NCI-H1436 treated with DMSO at 0.1 percent for 48 hours (cell line): ENCODE measurements at places on chromosomes 5 and 9.

GRCh38 chr9:131656356-131657036, 83.4 kb downstream of the RAPGEF1 start:
- DNase-seq = no peak

GRCh38 chr5:111854186-111854585, 97.2 kb upstream of the NREP start:
- no peak for DNase-seq

DNA sequence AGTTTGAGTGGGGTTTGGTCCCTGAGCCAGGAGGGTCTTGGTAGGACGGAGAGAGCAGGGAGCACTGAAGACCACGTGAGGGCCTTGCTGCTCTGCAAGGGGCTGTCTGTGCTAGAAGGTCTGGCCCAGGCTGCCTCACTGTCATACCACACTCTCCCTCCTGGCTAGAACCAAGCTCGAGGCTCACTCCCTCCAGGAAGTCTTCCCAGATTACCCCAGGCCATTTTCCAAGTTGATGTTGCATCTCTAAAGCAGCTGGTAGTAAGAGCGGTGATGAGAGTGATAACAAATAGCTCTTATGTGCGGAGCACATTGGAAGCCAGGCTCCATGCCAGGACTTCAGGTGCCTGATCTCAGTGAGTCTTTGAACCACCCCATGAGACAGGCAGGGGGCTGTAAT, 6.6 kb downstream of the MYMK start:
- DNase-seq = no peak

GRCh38 chr5:14880688-14881087, 9.1 kb upstream of the ANKH start:
- DNase-seq = no peak

DNA sequence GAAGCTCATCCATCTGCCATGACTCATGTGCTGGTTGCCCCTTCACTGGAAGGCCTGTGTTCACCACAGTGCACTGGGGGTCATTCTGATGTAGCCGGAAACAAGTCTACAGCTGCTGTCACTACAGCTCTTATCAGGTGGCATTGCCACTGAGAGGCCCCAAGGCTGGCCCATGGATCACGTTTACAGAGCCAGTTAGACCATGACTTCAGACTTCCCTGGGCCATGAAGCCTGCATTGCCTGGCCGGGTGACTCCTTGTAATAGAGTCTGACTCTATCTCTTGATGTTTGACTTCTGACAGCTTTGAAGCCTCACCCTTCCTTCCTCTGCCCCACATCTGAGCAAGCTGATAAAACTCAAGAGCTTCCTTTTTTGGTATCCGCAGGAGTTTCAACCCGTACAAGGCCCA, 473.5 kb upstream of the DAP start:
- DNase-seq = no peak
